ENCODE measurements at places on chromosomes 6 and 20.

GRCh38 chr20:20139403-20139802, 87.1 kb downstream of the CFAP61 start:
- DNase-seq = no peak

- DNase-seq = no peak
These were observed 13.1 kb downstream of the ZNF217 start for GRCh38 chr20:53580376-53581111.

GRCh38 chr6:165695722-165696515, 32.9 kb upstream of the PDE10A start:
- DNase-seq = no peak

GRCh38 chr20:33857722-33858563, 46.8 kb downstream of the CHMP4B start:
- no peak for DNase-seq

DNA sequence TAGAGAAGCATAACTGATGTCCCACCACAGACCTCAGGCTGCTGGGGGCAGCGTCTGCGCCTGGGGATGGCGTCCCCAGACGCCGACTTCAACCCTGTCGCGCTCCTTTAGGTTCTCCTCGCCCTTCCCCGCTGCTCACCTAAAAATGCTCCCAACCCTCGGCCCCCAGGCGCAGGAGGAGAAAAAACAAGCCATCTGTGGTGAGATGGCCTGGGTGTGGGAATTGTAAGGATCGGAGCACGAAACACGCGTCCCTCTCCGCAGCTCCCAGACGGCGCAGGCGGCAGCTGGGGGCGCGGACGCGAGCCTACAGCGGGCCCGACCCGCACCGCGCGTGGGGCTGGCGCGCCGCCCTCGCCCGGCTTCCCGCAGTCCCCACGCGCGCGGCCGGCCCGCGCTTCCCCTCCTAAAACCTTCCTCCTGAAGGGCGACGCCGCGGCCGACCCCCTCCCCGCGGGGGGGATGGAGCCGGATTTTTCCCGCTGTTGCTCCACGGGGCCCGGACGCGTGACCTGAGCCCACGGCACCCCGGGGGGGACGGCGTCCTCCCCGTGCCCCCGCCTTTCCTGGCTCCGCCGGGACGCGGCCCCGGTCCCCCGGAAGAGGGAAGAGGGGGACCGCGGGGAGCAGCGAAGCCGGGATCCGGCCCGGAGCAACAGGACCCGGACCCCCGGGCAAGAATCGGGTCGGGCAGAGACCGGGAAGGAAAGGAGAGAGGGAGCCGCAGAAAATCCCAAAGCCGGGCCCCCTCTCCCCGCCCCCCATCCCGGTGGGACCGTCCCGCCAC, 611 bp downstream of the EPB41L2 start:
- DNase-seq = no peak

- DNase-seq = peak; percentile 30
These were observed 988 bp downstream of the TXNDC5 start for GRCh38 chr6:7909323-7910276.

DNA sequence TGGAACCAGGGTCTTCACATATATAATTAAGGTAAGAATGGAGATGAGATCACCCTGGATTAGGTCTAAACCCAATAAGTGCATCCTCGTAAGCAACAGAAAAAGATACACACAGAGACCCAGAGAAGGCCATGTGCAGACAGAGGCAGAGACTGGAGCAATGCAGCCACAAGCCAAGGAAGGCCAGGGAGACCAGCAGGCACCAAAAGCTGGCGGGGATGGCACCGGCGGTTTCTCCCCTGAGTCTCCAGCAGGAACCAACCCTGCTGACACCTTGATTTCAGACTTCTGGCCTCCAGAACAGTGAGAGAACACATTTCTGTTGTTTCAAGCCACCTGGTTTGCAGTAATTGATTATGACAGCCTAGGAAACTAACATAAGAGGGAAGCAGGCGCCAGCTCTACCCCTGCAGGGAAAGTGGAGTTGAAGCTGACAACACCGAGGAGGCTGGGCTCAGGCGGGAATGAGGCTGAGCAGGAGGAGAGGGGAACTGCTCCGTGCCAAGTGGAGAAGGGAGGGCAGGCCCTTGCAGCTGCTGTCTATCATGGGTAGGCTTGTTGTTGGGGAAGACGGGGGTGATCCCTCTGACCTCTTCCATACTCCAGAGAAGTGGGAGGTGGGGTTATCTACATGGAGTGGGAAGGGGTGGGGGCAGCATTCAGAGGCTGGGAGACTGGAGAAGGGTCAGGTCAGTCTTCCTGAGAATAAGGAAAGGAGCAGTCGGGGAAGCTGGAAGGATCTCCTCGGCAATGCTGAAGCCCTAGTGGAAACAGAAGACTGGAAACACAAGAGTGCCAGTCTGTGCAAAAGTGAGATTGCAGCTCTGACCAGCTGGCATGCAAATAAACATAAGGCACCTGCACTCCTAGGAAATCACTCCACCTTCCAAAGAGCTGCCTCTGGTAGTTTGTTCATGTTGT, 72.7 kb downstream of the NFATC2 start:
- DNase-seq = no peak

Data from astrocyte of the spinal cord (primary cell).